ENCODE measurements at places on chromosomes 4 and X.

- no peak for DNase-seq
Measured at GRCh38 chr4:5389756-5390310, 318.5 kb downstream of the EVC2 start.

- no peak for DNase-seq
Measured at GRCh38 chr4:113355550-113356371, 306.3 kb downstream of the ANK2 start.

DNA sequence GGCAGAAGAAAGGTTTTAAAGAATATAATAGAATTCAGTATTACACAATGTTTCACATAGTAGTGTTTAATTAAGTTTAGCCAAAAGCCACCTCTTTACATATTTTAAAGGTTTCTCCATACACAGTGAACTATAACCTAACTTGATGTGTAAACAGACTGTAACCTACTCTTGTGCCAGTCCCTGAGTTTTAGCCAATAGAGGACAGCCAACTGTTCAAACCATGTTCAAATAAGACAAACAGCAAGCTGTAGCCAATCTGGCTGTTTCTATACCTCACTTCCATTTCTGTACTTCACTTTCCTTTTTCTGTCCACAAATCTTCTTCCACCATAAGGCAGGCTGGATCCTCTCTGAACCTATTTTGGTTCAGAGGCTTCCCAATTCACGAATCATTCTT, 65.2 kb downstream of the TEX13C start:
- DNase-seq, result no peak

DNA sequence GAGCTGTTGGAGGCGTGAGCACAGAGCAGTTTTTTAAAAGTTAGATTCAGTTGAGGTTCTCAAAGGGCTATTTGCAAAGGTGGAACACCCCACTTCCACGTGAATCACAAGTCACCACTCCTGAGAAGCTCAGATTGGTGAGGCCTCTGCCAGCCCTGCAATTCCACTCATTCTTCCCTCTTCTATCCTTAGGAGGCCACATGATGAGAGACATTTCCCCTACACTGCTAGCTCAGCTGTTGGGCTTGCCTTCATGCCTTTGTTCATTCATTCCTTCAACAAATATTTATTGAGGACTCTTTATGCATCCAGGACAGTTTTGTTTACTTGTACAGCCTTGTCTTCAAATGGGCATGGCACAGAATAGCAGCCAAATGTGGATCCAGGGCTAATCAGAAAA, 3.7 kb downstream of the SRPX2 start:
- no peak for DNase-seq

DNA sequence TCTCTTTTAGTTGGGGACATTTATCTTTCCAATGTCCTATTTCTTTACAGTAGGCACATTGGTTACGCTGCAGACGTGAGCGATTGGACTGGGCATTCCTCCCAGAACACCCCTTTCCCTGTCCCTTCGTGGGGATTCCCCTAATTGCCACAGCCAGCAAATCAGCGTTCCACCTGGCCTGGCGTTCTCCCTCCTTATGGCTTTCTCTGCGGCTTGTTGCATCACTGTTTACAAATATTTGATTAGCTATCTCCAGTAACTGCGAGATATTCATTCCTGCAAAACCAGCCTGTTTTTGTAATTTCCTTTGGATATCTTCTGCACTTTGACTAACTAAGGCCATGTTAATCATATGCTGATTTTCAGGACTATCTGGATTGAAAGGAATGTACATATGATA, 202.5 kb upstream of the KLF8 start:
- no peak for DNase-seq

- DNase-seq, result no peak
Measured at GRCh38 chrX:7086384-7086783, 61.1 kb upstream of the STS start.

- no peak for DNase-seq
Measured at GRCh38 chr4:138311771-138312535, 69.8 kb upstream of the SLC7A11 start.

DNA sequence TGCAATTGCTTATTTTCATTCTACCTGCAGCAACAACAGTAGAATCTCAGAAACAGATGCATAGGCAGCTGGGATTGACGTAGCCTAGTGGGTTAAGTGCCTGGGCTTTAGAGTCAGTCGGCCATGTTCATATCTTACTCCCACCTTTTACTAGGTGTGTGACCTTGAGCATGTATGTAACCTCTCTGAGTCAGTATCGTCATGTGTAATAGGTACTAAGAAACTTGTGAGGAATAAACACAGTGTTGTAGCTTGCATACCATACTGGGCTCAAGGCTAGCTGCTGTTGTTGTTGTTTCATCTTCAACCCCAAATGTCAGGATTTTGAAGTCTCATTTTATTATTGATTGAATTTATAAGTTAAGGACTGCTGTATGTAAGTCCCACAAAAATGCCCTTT, 14.2 kb downstream of the RAB9A start:
- no peak for DNase-seq

GRCh38 chr4:123116412-123116811, 194.0 kb upstream of the NUDT6 start:
- no peak for DNase-seq

- no peak for DNase-seq
Measured at GRCh38 chr4:185726931-185727330, 85.1 kb downstream of the SORBS2 start.

DNA sequence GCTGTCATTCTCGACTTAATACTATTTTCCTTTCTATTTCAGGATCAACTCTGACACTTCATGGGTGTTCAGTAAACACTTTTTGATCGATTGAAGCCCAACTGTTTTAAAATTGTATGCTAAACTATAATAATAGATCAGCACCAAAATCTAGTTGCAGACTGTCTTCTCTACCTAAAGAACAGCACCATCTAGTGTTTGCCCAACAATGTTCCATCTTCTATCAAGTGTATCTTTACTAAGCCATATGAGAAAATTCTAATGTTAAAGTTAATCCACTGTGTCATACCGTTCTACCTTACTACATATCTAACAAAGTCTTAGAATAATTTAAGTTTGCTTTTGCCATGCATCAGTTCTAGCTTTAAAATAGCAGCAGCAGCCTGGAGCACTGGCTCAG, 113.0 kb upstream of the PRDX4 start:
- DNase-seq, result no peak

GRCh38 chr4:29043411-29043810, 1676.8 kb upstream of the PCDH7 start:
- no peak for DNase-seq

All from NCI-H2171 (cell line).